ENCODE measurements at places on chromosomes 7 and 10.

DNA sequence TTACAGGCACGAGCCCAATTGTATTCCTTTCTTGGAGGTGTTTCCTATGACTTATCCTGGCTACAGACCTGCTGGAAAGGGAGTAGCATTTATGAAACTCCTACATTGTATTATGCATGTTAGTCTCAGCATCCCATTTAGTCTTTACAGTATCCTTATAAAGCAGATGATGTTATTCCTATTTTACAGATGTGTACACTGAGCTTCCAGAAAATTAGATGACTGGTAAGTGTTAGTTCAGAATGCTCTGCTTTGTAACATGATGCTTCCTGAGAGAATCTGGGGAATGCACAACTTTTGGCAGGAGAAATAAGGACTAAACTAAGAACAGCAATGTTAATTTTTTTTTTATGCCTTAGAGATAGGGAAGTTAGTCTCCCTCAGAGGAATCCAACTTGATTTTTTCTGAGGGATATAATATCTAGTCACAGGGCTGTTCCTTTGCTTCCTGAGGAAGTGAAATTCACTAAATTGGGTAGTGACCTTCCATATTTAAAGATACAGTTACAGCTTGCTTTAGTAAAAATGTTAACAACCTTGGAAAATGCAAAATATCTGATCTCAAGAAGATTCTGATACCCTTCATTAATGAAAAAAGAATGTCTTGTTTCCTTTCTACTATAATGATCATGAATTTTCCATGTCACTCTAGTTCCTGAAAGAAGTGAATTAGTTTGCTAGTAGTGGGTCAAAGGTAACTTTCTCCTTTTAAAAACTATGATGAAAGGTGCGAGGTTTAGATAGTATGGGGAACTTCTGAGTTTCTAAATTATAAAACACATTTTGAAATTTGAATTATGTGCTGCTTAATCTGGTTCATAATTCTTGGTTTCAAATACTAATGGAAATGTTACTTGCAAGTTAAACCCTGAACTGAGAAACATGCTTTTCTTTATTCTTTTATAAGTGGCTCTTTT, 194.0 kb upstream of the PRPS1L1 start:
- no peaks in the 10 kb centered on the region for H3K4me1 ChIP-seq
- H3K27ac ChIP-seq = no peak overlapping the region
- peaks cover 1% of the 10 kb centered on the region for H3K27me3 ChIP-seq
- H3K4me3 ChIP-seq = no peak overlapping the region

GRCh38 chr7:94069162-94069739, 65.1 kb upstream of the BET1 start:
- H3K4me3 ChIP-seq = no peak overlapping the region
- no peaks in the 10 kb centered on the region for H3K4me1 ChIP-seq
- no peak for DNase-seq

GRCh38 chr10:12869427-12869826, 132.1 kb downstream of the CCDC3 start:
- H3K27me3 ChIP-seq = peaks cover 2% of the 10 kb centered on the region
- H3K27ac ChIP-seq = no peak overlapping the region
- no peak for DNase-seq
- no peaks in the 10 kb centered on the region for H3K36me3 ChIP-seq
- no peaks in the 10 kb centered on the region for H3K4me1 ChIP-seq
- H3K4me3 ChIP-seq = no peak overlapping the region

GRCh38 chr10:121927318-121927840, 452 bp downstream of the ATE1 start:
- peaks cover 33% of the 10 kb centered on the region for H3K4me1 ChIP-seq
- H3K27me3 ChIP-seq = no peaks in the 10 kb centered on the region
- DNase-seq = peak; percentile 8

DNA sequence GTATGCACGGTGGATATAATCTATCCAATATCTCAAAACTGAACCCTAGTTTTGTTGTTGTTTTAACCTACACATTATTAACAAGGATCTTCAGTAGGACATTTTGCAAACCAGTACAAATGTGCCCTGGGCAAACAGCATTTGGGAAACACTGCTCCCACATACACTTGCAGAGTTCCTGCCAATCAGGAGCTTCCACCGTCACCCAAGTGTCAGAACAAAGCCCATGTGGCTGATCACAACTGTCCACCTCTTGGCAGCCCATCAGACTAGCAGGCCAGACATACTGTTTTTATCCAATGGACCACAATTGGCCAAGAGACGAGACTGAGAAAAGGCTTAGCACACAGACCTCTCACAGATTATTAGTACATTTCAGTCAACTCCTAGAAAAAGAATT, 200.4 kb downstream of the FAM107B start:
- H3K27me3 ChIP-seq = no peaks in the 10 kb centered on the region
- H3K4me3 ChIP-seq = no peak overlapping the region
- DNase-seq = no peak
- H3K27ac ChIP-seq = peak overlapping the region; percentile 92
- peaks cover 18% of the 10 kb centered on the region for H3K36me3 ChIP-seq
